Dorsolateral prefrontal cortex (tissue), 122 donors: ENCODE measurements at places on chromosomes 5 and 9. TPM values are rescaled to one million over a fixed set of nuclear protein-coding genes. Genes with fewer than 3 reads are reported as not detected.

The ENTPD2 gene
- 16.7 TPM for total RNA-seq

The C9orf153 gene
- 0.77 TPM for total RNA-seq

The SELENOP gene
- 320 TPM for total RNA-seq

The DCTN4 gene
- total RNA-seq = 102 TPM

- no peak for DNase-seq
Observed at GRCh38 chr5:97534166-97534565, 351.1 kb upstream of the RIOK2 start.

- no peak for DNase-seq
Observed at GRCh38 chr5:61082516-61083280, 79.6 kb downstream of the SMIM15 start.

DNA sequence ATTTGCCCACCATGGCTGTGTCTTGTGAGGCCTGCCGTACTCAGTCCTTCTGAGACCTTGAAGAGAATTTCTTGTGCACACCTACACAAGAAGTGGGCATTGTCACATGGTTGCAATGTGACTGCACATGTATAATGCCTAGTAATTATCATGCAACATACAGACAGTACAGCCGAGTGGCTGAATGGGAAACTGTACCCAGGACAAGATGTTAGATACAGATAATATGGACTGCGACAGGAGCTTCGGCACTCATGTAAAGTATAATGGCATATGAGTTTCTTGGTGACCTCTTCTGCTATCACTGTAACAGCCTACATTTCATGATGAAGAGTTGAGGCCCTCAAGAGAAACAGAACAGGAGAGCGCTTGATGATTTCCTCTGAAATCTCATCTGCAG is 4.8 kb upstream of the PRKACG start:
- DNase-seq = no peak

GRCh38 chr5:72569408-72569944 is 62.3 kb upstream of the ZNF366 start:
- DNase-seq = no peak
